ENCODE measurements at places on chromosomes 16 and 17.

DNA sequence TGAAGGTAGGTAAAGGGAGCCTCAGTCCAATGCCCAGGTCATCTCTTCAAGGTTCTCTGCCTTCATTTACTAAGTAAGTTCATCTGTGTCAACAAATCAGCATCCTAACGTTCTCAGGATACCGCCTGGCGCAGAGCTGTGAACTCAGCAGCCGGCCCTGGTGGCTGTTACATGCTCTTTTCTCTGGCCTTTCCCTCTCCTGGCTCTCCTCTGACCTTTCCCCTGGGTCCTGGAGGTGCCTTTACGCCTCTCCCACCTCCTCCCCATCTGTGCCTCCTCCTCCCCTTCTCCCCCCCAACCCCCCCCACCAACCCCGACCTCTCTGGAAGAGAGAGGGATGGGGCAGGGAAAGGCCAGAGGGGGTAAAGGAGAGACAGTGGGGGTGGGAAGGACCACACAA, 19.5 kb downstream of the COTL1 start:
- no peak for DNase-seq

- DNase-seq, result peak; percentile 75
Measured at GRCh38 chr17:82299452-82299851, 18.0 kb downstream of the CD7 start.

- DNase-seq, result no peak
Measured at GRCh38 chr17:82078433-82078832, 12.8 kb upstream of the DUS1L start.

- no peak for DNase-seq
Measured at GRCh38 chr17:48994549-48995303, 2.5 kb upstream of the IGF2BP1 start.

- DNase-seq, result no peak
Measured at GRCh38 chr17:34397265-34397664, 34.2 kb upstream of the CCL1 start.

- peak; percentile 53 for DNase-seq
Measured at GRCh38 chr17:7046127-7046724, 2.3 kb upstream of the SLC16A11 start.

GRCh38 chr16:6753553-6753952, 579.1 kb upstream of the RBFOX1 start:
- no peak for DNase-seq

GRCh38 chr17:57447357-57447989, 191.2 kb downstream of the MSI2 start:
- no peak for DNase-seq

- no peak for DNase-seq
Measured at GRCh38 chr17:19263641-19264051, 26.5 kb downstream of the EPN2 start.

- DNase-seq, result no peak
Measured at GRCh38 chr17:52048137-52048898, 110.2 kb downstream of the CA10 start.

DNA sequence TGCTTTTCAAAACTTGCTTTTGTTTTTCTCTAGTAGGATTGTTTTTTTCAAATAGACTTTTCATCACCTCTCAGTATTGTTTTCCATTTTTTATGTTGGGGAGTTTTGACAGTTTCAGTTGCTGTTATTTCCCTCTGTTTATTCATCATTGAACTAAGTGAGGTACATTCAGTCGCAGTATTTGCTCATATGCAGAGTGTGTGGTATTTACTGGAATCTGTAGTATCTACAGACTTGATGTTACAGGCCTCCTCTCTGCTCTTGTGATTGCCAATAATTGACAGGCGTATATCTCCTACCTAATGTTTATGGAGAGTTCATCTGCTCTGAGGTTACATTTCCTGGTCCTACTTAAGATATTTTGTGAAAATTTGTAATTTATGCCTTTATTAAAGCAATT, 49.6 kb downstream of the COX10 start:
- no peak for DNase-seq

- no peak for DNase-seq
Measured at GRCh38 chr17:82698974-82699442, 510 bp upstream of the RAB40B start.

GRCh38 chr17:77006971-77007649, 133.7 kb upstream of the SEC14L1 start:
- DNase-seq, result no peak

DNA sequence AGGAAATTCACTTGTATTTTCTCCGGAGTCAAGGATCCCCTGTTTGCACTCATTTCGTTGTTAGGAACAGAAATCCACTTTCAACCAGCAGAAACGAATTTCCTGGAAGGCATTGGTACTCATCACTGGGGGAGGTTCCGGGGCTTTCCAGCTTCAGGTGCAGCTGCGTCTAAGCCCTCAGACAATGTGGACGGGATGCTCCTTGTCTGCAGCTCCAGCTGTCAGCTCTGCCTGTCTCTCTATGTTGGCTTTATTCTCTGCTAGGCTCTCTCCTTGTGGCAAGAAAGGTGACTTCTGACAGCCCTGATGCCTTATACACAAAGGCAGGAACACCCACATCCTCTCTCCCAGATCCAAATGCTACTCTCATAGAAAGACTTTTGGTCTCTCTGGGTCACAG, 183.9 kb upstream of the HSBP1 start:
- DNase-seq, result no peak

- no peak for DNase-seq
Measured at GRCh38 chr16:46727184-46727583, 21.0 kb downstream of the MYLK3 start.

DNA sequence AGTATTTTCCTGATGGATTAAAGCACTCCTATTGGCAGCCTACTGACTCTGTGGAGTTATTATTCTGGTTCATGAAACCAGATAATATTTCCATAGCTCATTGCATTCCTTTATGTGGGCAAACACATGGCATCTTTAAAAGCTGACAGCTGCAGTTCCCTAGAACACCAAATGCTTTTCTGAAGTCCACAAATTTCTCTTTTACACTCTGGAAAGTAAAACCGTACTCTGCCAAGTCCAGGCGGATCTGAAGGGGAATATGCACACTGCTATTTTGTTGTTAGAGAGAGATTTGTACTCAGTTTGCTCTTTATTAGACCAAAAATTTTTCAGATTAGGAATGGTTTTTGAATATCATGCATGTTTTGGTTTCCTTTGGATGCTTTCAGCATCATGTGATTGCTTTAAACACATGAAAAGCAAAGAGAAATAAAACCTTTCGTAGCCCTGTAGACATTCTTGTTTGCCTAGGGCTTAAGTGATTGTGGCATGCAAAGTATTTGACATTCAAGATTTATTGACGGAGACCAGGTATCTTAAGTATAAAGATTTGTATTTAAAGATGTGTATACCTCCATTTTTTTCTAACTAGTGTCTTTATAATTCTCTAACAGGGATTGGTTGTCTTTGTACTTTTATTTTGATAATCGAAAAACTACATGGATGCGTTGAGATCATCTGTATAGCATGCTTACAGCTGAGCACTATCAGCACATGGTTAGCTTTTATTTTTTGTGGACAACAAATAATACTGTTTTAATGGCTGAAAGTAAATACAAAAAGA, 19.5 kb downstream of the SEC14L1 start:
- no peak for DNase-seq

GRCh38 chr16:4664538-4665418, 28.6 kb upstream of the NUDT16L1 start:
- DNase-seq, result peak; percentile 65

DNA sequence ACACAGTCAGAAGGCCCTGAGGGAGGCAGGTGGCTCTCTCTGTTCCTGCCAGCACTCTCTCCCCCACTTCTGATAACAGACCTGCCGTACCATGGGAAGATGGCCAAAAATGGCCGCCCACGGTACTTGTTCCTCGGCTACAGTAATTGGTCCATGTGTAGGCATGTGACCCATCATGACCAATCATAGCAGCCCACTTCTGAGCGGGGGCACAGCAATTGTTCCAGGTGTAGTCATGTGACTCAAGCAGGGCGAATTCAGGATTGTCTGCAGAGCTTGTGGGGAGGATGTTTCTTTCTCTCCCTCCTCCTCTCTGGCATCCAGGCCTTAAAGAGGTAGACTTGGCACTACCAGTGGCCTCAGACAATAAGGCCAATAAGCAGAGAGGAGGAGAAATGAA, 250.4 kb downstream of the MRTFB start:
- no peak for DNase-seq

DNA sequence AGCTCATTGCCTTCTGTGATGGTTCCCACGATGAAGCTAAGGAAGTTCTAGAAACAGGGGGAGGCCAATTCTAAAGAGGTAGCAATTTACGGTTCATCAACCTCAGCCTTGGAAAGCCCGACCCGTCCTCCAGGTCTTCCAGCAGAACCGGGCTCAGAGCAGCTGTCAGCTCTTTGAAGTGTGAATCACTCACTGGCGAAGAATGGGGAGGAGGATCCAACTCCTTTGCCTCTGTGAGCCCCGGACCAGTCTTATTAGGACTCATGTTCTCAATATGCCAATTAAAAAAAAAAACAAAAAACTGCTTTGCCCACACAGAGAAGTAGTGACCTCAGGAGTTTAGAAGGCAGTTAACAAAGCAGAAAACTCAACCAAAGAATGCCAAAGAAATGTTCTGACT, 31.4 kb downstream of the STX8 start:
- no peak for DNase-seq

DNA sequence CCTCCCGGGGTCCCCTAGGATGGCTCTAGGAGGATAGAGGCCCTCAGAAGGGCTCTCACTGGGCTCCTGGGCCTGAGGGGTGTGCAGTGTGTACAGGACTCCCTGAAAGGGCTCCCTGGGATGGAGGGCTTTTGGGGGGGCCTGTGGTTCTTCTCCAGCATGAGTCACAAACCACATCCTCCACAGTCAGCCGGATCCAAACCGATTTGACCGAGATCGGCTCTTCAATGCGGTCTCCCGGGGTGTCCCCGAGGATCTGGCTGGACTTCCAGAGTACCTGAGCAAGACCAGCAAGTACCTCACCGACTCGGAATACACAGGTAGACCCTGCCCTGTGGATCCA, 4.5 kb downstream of the TRPV2 start:
- DNase-seq, result peak; percentile 64

DNA sequence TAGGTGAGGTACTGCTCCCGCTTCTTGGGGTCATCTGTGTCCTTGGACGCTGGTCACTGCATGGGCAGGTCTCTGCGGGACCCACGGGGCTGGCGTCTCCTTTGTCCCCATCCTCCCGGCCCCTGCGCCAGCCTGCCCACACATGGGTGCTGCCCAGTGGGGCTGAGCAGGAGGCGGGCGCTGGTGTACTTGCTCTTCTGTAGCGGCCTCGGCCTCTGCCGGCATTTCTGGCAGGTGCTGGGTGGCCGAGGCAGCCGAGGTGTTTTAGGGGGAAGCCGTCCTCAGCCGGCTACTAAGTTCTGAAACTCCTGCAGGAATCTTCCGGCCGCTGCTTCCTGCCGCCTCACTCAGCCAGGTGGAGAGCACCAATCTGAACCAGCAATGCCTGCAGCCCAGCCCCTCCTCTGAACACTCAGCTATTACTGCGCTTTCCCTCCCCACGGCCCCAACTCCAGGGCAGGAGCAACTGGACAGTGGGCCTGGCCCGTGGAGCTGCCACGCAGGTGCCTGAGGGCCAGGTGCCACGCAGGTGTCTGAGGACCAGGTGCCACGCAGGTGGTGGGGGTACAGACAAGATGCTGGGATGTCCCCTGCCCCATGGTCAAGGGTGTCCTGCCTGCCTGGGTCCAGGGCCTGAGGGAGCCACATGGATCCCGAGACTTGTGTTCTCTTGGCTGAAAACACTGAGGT, 10.0 kb downstream of the DECR2 start:
- no peak for DNase-seq

GRCh38 chr16:11670171-11671131, 2.2 kb downstream of the SNN start:
- peak; percentile 26 for DNase-seq

- no peak for DNase-seq
Measured at GRCh38 chr17:7238420-7239090, 702 bp downstream of the PHF23 start.

- no peak for DNase-seq
Measured at GRCh38 chr16:68190081-68190480, 45.8 kb downstream of the ESRP2 start.

GRCh38 chr17:6110592-6110991, 40.4 kb downstream of the WSCD1 start:
- DNase-seq, result no peak

- DNase-seq, result no peak
Measured at GRCh38 chr16:85910854-85911247, 11.9 kb downstream of the IRF8 start.

- no peak for DNase-seq
Measured at GRCh38 chr17:64209983-64210382, 53.1 kb downstream of the TEX2 start.

Data from activated CD4-positive, alpha-beta T cell treated with anti-CD3 and anti-CD28 coated beads, Interleukin-2, amount 50 U/mL, for 48 hours (primary cell).